ELR (cell line): ENCODE measurements at places on chromosomes 3 and 15.

DNA sequence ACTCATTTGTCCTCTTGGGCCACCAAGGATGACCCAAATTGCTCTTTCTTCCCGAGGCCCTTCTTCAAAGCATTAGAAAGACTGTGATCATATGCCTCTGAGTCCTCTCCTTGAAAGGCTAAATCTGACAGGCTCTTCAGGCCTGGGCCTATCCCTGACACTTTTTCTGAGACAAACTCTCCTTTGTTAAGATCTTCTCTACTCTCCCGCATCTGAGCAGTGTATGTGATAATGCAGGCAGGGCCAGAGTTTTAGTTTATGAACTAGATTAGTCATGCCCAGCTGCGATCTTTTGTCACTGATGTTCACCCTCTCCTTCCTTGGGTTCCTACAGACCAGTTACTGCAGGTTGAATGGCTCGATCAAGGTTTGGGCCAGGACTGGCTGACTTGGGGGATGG is 39.2 kb downstream of the MASP1 start:
- no peak for DNase-seq

GRCh38 chr3:58351920-58352319 is 19.2 kb downstream of the PXK start:
- no peak for DNase-seq

DNA sequence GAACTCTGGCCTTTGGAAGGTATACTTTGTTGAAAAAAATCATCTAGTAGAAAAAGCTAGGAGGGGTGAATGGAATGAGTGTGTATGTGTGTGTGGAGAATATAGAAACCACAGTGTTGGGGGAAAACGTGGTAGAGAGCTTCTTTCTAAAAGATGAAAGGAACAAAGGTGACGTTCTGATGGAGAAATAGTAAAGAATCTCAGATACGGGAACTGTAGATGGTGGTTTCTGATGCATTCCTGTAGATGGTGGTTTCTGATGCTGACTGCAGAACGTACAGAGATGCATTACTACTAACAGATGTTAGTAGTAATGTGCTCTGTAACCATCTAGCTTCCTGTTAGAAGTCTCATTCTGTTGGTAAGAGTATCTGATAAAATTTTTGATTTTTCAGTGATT is 60.2 kb downstream of the VPS8 start:
- no peak for DNase-seq

- DNase-seq = peak; percentile 49
These were observed 216.0 kb upstream of the ZBTB20 start for GRCh38 chr3:115363071-115363470.

DNA sequence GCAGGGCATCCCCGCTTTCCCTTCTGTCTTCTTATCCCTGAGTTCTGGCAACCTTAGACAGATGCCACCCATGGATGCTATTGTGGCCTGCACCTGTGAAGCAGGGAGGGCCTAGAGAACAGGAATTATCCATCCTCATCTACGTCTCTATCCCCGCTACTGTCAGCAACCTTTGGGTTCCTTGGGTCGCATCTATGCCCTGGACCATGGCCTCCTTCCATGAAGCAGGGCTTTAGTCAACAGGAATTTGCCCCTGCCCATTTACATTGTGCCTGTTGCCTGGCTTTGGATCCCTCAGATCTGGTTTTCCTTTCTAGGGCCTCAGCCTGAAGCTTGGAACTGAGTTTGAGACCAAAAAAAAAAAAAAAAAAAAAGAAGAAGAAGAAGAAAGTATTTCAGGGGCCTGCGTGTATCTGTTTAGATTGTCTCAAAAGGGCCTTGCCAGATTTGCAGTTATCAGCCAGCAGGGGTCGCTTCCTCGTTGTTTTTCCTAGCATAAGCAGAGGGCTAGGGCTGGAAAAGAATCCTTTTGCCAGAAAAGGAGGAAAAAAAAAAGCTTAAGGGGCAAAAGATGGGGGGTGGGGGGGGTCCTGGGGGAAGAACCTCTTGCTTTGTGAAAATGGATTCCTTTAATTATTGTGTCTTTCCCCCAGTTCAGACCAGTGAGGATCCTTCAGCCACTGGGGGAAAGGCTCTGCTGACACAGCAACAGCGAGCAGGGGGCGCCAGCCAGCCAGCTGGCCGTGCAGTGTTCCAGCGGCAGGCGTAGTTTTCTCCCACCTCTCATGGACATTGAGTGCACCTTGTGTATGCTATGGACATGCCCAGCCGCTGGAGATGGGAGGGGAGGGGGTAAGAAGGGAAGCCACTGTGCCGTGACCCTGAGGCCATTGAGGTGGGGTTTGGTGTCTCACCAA is 65.7 kb upstream of the ALDH1L1 start:
- DNase-seq = peak; percentile 70

- DNase-seq = peak; percentile 44
These were observed 466 bp downstream of the NFKBIZ start for GRCh38 chr3:101849714-101850245.

- DNase-seq = no peak
These were observed 827 bp downstream of the PLCB2 start for GRCh38 chr15:40306908-40307307.

DNA sequence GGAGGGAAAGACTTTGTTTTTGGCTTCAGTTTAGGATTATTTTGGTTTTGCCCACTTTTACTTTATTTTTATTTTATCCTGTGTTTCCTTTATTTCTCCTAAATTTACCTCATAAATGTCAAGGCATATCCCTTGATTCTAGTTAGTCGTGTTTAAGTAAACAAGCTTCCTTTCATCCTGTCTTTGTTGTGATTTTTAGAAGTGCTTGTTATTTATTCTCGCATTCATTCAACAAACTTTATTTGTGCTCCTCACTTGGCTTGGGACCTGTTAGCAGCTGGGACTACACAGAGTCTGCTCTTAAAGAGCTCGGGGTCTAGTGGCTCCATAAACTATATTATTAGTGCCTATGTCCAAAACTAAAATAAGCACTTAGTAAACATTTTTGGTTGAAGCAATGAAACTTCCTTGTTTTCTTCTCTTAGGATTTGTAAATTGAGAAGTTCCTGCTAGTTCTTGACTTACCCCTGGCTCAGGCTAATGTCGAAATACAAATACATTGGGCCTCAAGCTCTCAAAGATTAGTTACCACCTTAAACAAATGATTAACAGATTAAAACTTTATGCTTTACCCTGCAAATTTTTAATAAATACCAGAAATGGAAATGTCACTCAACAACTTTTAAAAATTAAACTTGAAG is 19.0 kb upstream of the DMXL2 start:
- no peak for DNase-seq

DNA sequence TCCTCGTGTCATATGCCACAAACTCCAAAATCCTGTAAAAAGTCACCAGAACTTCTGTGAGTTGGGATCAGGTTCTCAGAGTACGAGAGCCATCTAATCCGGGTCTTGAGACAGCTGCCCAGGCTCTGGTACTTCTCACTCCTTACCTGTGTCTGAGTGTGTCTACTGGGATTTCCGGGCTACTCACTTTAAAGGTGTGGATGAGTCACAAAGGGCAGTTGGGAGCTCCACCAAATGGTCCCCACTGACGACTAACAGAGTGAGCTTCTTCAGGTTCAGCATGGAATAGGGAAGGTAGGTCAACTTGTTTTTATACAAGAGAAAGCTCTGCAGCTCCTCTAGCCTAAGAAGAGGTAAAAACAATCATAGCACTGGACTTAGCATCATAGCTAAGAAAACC is 29.5 kb downstream of the RTP3 start:
- DNase-seq = no peak

- DNase-seq = no peak
These were observed 33.2 kb upstream of the ZNF710 start for GRCh38 chr15:89967881-89968280.

DNA sequence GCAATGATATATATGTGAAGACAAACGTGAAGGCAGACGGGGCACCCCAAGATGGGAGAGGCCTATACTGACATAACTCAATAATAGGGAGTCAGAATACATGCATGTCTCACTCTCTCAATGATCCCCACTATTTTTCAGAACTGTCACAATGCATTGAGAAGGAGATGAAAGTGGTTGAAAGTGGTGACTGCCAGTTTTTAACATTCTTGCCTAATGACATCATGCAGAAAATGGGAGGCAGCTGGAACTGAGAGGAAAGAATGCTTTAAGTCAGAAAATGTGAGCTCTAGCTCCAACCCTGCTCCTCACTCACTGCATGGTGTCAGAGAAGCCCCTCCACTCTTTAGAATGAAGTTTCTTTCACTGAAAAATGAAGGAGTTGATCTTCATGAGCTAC is 55.3 kb upstream of the P2RY1 start:
- DNase-seq = no peak
